ENCODE measurements at places on chromosomes 12 and 14.
A peak's percentile ranks its signal among the peaks of the same experiment; 100 is the strongest.

DNA sequence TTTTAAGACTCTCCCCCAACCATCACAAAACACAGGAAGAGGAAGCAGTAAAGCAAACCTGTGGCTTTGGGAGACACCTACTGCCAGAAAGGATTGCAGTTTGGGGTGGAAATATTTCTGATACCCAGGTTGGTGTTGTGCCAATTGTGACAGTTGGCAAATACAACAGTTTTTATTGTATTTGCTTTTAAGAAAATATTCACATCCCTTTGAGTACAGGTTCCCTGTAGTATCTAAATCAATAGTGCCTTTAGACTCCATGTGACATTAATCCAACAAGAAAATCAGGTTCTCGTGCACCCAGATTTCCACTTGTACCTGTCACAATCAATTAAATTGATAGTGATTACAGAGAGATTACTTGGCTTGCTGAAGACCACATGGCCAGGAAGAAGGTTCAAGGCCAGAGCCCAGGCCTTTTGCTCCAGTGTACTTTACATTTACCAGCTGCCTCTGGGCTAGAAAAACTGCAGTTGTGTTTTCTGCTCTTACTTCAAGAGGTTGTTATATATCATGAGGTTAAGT, 361.2 kb downstream of the ATP23 start:
- DNase-seq, result no peak

- peak; percentile 24 for DNase-seq
These were observed 30.3 kb upstream of the ADIPOR2 start for GRCh38 chr12:1660304-1661187.

GRCh38 chr14:30355431-30355913, 203.5 kb upstream of the G2E3 start:
- DNase-seq, result no peak

GRCh38 chr12:20931894-20932293, 121.4 kb downstream of the SLCO1B3 start:
- no peak for DNase-seq

GRCh38 chr12:46261646-46262045, 7.2 kb downstream of the SLC38A1 start:
- no peak for DNase-seq

DNA sequence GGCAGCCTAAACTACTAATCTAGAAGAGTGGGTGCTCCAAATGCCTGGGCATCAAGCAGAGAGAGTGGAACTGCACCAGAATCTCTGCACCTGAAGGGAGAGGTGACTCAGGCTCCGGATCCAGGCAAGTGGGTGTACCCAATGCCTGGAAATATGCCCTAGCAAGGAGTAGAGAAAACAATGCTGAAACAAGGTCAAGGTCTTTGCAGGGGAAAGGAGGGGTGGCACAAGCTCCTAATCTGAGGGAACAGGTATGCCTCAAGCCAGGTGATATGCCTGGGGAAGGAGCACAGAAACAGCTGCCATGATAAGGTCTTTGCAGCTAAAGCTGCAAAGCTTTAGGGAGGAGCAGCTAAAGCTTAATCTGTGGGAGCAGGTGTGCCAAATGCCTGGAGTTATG, 136.0 kb upstream of the KITLG start:
- DNase-seq, result no peak

- no peak for DNase-seq
These were observed 3.9 kb downstream of the CD63 start for GRCh38 chr12:55724940-55725309.

- no peak for DNase-seq
These were observed 91.0 kb upstream of the MED13L start for GRCh38 chr12:116368196-116369194.

DNA sequence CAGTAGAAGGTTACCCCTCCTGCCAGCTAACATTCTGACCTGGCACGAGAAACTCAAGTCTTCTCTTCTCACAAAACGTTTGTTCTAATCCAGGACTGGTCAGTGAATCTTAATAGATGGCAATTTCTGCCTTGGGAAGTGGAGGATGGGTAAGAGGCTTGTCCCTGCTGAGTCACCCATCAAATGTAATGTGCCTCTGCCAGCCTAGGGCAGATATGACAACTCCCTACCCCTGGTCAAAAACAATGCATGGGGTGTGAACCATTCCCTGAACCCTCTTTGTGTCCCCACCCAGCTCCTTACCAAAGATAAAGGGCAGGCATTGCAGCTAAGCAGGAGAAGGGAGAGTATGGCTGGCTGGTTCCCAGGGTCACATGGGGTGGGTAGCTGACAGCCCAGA, 1052.9 kb downstream of the GALC start:
- no peak for DNase-seq

DNA sequence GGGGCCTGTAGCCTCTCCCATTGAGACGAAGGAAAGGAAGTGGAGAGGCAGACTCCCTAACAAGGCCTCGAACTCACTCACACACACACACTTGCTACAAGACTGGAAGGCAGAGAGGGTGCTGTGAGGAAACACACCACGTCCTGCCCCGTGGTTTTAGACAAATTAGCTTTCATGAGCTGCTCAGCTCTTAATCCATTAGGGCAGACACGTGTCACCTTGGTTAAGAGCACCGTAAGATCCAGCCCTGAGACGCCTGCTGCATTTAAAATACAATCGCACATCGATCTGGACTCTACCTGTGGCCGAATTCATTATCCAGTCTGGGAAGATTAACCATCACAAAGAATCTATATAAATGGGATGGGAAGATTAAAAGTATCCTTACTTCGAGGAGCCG, 72.0 kb downstream of the RIMBP2 start:
- DNase-seq, result no peak

DNA sequence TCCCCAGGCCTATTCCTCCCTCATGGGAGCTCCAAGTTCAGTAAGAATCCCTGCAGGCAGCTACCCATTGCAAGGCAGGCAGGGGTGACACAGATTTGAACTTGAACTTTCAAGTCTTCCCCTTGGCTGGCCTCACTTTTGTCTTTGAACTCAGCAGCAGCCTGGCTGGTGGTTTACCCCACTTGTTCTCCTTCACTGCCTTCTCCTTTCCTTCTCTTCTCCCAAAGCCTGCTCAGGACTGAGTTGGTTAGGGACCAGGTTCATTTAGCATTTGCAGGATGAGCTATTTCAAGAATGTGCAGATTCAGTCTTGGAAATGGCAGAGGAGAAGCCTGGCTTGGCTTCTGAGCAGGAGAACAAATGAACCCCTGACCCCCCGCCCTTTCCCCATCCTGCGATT, 67.7 kb upstream of the TBX3 start:
- DNase-seq, result no peak

- DNase-seq, result no peak
These were observed 189.0 kb upstream of the AMIGO2 start for GRCh38 chr12:47268501-47269454.

DNA sequence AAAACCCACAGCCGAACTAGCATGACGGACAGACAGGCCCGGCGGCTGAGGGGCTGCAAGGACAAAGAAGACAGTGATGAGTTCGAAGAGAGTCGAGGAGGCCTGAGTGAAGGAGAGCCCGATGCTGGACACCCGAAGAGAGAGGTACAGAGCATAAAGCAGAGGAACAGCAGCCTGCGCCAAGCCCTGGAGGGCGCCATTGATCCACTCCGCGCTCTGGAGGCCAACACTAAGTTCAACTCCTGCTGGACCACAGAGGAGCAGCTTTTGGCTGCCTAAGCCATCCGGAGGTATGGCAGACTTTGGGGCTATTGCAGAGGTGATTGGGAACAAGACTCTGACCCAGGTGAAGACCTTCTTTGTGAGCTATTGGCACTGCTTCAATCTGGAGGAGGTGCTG, 7.8 kb upstream of the PLXNC1 start:
- DNase-seq, result peak; percentile 36

DNA sequence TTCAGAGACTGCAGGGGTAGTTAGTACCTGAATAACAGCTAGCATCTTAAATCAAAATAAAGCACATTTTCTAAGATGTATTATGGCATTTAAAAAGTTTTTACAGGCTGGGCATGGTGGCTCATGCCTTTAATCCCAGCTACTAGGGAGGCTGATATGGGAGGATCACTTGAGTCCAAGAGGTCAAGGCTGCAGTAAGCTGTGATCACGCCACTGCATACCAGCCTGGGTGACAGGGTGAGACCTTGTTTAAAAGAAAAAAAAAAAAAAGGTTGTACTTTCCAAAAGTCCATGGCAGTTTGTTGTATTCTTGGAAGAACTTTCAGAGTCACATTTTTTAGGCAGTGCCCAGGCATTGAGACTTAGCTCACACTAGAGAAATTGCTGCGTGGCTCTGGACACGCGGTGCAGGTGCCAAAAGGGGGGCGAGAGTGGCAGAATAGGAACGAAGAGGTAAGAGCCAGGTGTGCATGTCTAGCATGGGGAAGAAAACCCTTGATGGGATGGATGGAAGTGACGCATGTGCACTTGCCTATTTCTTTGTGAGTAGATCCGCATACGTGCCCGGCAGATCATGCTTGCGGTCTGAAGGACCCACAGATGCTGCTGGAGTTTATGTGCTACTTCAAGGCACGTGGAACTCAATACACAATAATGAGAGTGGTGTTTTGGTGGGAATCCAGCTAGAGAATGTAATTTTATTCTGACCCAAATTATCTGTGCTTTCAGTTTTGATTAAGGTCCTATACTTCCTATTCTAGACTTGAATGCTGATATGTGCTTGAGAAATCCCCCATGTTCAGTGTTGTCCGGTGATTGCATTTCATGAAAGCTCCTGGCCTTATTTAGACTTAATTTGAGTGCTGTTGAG, 11.9 kb downstream of the ANKRD13A start:
- no peak for DNase-seq

- no peak for DNase-seq
These were observed 24.4 kb downstream of the FBRSL1 start for GRCh38 chr12:132514216-132514820.

DNA sequence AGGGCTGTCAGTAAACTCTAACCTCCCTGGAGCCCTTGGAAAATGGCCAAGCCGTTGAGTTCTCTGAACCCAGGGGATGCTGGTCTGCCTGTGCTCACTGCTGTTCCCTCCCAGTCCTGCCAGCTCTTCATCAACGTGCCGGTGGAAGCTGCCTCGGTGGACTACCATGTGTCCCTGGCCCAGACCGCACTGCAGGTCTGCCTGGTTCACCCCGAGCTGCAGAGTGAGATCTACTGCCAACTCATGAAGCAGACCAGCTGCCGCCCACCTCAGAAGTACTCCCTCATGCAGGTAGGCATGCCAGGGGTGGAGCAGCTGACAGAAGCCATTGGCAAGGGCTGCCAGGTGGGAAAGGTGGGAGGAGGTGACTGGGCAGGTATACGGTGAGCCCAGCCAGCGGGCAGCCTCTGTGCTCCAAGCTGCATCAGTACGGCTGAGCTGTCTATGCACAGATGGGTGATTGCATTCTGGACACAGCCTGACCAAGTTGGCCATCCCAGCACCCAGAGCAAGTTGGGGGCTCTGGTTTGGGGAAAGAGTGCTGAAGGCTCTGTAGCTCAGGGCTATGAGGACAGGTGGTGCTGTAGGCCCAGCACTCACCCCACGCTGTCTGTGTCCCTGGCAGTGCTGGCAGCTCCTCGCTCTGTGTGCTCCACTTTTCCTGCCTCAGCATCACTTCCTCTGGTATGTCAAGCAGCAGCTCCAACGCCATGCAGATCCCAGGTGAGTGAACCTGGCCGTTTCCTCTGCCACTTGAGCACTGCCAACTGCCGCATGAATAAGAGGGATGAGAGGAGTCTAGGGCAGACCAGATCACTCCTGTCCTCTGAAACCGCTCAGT, 21.9 kb downstream of the PIGH start:
- no peak for DNase-seq

DNA sequence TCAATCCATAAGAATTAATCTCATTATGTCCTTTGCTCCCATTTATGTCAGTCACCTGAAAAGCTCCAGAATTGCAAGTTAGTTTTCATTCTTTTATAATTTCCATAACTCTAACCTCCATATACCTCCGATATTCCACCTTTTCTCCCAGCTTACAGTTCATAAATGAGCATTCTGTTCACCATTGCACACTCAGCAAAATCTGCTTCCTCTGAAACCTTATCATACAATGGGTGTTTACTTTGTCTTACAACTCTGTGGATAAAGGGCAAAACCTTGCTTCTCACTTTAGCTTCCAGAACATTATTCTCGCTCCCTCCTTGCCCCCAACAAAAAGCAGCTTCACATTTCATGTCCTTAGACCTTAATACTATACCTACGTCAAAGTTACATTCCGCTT, 19.3 kb upstream of the SLCO1B1 start:
- no peak for DNase-seq

GRCh38 chr14:104981699-104982541, 3.7 kb upstream of the CLBA1 start:
- no peak for DNase-seq

DNA sequence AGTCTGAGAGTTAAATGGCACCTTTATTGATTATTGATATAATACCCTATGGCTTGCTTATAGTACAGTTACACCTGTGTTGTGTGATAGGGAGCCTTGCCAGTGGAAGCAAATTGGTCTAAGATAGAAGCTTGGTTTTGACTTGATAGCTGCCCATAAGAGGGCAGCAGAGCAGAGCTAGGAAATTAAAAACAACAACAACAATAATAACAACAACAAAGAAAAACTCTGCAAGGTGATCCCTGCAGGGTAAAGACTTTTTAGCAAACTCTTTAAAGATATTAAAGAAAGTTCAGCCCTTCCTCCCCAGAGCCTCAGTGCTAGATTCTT, 18.0 kb upstream of the RNASE10 start:
- no peak for DNase-seq

DNA sequence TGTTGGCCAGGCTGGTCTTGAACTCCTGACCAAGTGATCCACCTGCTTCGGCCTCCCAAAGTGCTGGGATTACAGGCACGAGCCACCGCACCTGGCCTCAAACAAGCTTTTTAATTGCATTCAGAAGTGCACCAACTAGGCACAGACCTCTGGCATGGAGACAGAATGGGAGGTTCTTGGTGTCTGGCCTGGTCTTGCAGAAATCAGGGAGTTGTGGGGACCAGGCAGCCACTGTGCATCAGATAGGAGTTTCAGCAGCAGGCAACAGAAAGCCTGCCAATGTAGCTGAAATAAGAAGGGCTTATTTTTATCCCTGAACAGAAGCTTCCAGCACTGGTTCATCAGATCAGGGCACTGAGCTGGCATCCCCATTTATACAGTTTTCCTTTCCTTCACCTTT, 22.2 kb upstream of the TCL1B start:
- no peak for DNase-seq

DNA sequence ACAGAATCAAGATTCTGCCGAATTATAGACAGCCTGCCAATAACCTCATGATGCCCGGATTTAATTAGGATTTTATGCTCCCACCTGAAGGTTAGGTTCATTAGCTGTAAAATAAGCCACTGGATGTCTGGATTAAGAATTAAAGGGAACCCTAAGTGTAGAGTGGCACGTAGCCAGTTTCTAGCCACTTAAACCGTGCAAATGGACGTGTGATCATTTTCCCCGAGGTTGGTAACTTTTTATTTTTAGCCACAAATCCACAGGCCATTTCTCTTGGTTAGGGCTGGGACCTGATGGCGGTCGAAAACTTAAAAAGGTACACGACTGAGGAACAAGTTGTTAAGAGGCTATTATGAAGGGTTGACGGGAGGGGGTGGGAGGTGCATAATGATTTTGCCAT, 127.3 kb upstream of the TMPO start:
- no peak for DNase-seq

Data from stimulated activated CD4-positive, alpha-beta T cell treated with anti-CD3 and anti-CD28 coated beads, TNF-alpha, amount 100 ng/mL, for 1 hour (primary cell).